ENCODE measurements at places on chromosomes 6 and 20.

GRCh38 chr6:121652223-121652622, 216.8 kb downstream of the GJA1 start:
- DNase-seq: no peak

DNA sequence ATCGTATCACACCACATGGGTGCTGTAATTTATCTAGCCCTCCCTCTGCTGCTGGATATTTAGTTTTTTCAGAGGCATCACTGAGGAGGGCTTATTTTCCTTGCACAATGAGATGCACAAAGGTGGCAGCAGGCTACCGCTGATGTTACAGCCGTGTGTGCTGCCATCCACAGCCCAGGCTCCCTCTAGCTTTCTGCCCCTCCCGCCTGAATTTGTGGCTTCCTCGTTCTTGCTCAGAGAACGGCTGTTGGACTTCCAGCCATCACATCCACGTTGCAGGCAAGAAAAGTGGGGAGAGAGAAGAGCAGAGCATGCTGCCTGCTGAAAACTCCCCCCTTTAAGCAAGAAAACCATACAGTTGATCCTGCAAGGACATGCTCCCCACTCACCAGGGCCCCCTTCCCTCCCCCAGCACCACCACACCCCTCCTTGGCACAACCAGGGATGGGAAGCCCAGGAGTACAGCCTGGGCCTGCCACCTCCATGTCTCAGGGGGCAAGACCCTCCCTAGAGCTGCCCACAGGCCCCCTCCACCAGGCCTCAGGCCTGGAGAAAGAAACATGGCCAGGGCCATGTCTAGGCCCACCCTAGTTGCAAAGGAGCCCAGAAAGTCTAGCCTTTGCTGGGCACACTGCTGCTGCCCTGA, 102.6 kb downstream of the MRPL14 start:
- no peak for DNase-seq

GRCh38 chr20:12575352-12576095, 433.2 kb upstream of the SPTLC3 start:
- no peak for DNase-seq

DNA sequence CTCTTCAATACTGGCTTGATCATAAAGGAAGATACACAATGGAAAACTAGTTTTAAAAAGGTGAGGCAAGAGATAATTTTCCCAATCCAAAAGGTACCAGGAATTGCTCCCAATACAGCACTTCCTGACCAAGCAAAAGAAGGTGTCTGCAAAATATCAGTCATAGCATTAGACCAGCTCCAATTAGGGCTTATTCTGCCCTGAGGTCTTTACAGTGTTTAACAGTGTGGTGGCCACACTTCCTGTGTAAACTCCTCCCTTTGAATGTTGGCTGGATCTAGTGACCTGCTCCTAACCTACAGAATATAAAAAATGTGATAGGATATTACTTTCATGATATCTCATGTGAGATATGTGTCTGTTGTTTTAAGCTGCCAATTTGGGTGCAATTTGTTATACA, 57.1 kb upstream of the BTN3A2 start:
- no peak for DNase-seq

DNA sequence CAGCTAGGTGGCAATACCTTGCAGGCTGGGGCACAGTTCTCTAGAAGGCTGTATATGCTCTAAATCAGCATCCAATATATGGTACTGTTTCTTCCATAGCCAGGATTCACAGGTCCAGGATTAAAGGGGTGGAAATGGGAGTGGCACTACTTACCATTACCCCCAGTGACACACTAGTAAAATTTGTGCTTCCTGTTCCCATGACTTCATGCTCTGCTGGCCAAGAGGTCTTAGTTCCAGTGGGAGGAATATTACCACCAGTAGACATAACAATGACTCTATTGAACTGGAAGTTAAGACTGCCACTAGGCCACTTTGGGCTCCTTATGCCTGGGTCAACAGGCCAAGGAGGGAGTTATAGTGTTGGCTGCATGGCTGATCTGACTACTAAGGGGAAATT, 174.3 kb upstream of the TNFAIP3 start:
- DNase-seq: peak; percentile 73

DNA sequence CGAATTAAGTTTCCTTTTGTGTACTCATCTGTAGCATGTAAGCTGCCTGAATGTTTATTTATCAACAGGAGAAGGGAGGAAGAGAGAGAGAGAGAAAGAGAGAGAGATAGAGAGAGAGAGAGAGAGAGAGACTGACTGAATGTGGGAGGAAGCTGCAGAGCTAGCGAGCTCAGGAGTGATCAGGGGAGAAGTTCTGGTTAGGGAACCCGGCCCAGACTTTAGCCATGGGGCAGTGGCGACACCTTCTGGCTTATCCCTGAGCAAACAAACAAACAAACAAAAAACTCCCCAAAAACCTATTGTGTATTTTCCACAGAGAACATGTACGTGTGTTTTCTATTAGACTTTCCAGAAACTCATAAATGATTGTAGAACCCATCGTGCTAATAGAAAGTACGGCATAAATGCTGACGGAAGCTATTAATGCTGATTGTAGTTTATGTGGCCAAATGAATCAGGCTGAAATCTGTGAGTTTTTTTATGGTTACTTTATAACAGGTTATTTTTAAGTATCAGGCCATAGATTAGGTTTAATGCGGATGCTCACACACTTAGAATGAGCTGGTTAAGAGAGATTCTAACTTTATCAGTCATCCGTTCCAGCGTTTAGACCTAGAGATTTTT, 92.8 kb downstream of the CLIC5 start:
- peak; percentile 56 for DNase-seq

DNA sequence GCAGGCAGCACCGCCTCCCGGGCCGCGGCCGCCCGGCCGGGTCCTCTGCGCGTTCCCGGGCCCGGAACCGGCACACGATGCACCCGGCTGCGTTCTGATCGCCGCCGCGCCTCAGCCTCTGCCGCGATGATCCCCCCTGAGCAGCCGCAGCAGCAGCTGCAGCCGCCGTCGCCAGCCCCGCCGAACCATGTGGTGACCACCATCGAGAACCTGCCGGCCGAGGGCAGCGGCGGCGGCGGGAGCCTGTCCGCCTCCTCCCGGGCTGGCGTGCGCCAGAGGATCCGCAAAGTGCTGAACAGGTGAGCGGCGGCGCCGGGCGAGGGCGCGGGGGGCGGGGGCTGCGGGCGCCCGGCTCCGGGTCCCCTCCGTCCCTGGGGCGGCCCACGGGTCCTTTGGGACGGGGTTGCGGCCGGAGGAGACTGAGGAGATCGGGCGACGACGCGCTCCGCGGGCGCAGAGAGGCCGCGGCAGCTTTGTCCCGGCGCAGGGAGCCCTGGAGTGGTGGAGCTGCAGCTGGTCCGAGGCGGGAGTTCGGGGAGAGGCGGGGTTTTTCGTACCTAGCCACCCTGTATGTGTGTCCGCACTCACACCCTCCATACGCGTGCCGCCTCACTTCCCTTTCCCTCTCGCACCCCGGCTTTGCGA, 659 bp downstream of the SLC35F1 start:
- DNase-seq: no peak

GRCh38 chr20:29878281-29878741, 1379.2 kb upstream of the DEFB115 start:
- DNase-seq: no peak

DNA sequence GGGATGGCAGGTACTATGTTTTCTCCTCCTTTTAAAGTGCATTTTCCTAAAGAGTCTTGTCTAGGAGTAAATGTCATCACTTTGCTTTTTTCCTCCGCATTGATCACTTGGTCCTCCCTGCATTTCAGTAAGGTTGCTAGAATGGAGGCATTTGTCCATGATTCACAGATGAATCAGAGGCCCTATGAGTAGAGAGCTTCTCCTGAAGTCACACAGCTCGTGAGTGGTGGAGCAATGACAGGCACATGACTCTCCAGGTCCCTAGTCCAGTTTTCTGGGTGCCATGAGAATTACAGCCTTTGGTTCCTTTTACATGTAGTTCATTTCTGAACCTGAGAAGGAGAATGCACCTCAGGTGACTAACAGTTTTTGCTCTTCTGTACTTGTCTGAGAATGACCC, 50.5 kb downstream of the HLA-A start:
- DNase-seq: peak; percentile 25

- no peak for DNase-seq
Measured at GRCh38 chr6:33123181-33123580, 47.4 kb downstream of the HLA-DPB1 start.

GRCh38 chr6:43733471-43734293, 36.3 kb upstream of the VEGFA start:
- DNase-seq: no peak

DNA sequence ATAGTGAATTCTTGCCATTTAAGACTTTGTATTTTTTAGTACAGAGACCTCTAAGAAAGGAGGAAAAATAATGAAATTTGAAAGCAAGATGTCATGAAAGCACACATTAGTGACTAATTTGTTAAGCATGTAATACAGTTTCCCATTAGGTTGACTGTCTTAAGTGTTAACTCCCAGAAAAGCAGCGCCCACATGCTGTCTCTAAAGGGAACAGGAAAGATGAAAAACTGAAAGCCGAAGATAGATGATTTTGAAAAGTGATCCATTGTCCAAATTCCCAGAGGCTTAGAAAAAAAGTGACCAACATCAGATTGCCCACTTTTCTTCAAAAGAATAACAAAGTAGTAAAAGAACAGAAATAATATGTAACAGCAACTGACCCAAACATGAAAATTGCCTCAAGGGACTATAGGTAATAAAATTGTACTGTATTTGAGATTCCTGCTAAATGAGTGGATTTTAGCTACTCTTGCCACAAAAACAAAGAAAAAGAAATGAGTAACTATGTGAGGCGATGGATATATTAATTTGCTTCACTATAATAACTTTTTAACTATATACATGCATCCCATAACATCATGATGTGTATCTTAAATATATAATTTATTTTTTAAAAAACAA, 83.2 kb upstream of the OGFRL1 start:
- no peak for DNase-seq

GRCh38 chr6:23377830-23378229, 748.2 kb upstream of the NRSN1 start:
- DNase-seq: no peak

DNA sequence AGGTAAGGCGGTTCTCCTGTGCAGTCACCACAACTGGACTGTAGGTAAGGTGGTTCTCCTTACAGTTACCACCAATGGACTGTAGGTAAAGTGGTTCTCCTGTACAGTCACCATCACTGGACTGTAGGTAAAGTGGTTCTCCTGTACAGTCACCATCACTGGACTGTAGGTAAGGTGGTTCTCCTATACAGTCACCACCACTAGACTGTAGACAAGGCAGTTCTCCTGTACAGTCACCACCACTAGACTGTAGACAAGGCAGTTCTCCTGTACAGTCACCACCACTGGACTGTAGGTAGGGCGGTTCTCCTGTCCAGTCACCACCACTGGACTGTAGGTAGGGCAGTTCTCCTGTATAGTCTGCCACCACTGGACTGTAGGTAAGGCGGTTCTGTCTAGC, 212.3 kb downstream of the TFAP2A start:
- no peak for DNase-seq

GRCh38 chr20:43727980-43728590, 1.3 kb upstream of the GTSF1L start:
- DNase-seq: no peak

GRCh38 chr20:44115762-44116644, 71.0 kb downstream of the JPH2 start:
- no peak for DNase-seq

All from ACHN (cell line).